ENCODE measurements at places on chromosomes 5 and 9.

DNA sequence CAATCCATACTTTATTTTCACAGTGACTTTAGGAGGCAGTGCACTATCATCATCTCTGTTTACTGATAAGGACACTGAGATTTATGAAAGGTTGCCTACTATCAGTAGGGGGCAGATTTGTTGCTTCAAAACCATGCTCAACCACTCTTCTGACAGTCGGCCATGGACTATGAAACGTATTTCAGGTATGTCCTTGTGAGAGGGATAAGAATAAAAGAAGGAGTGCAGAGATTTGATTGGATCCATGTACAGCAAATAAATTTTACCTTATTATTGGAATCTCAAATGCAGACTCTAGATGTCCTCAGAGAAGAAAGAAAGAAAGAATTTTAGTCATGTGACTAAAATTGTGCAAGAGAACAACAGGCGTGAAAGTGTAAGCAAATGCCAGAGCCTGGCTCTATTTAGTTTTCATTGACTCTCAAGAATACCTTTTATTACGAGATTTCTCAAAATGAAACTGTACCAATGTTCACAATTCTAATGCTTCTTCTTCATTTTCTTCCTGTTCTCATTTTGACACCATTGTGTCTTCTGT, 296.6 kb upstream of the RASA1 start:
- no peak for DNase-seq

GRCh38 chr9:73059247-73059646, 92.4 kb upstream of the ANXA1 start:
- no peak for DNase-seq

DNA sequence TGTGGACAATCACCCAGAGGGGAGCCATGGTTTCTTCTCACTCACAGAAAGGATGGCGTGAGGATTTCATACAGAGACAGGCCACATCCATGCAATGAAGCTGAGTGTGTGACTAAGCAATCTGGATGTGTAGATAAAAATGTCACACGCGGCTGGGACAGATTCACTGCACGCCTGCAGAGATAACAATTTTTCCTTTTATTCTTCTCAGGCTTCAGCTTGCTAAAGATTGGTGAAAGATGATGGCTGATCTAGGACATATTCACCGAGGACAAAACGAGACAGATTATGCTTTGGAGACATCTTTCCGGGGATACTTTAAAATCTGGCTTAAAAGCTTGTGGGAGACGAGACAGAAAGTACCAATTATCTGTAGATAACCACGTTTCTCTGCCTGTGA, 313.9 kb upstream of the TRPC7 start:
- no peak for DNase-seq

DNA sequence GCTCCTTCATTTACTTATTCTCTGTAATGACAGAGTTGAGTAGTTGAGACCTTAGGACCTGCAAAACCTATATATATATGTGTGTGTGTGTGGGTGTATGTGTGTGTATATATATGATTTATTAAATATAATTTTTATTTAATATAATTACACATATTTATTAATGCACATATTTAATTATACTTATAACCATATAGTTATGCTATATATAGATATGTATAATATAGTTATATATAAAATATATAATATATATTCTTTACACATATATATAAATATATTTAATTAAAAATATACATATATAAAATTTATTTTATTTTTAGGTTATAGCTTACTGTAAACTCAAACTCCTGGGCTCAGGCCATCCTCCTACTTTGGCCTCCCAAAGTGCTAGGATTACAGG, 23.7 kb downstream of the ACER2 start:
- no peak for DNase-seq

- no peak for DNase-seq
Measured at GRCh38 chr9:75715360-75715759, 175.1 kb upstream of the PCSK5 start.

Data from dorsolateral prefrontal cortex (tissue), 122 donors.